ENCODE measurements at places on chromosomes 7 and 10.

- no peak for DNase-seq
Measured at GRCh38 chr7:31875424-31875823, 188.4 kb downstream of the PPP1R17 start.

DNA sequence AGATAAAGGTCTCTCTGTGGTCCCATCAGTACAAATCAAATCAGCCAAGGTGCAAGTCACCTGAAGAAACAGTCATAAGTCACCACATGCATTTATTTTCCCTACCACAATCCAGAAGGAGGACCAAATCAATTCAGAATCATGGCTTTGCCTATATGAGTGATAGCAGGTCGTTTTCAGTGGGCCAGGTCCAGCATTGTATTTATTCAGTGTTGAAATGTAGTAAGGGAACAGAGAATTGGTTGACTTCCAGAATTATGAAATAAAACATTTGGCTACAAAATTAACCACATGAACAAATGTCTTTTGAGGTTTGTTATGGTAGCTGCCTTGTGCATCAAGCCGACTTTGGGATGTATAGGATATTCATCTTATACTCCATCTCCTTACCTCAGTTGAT is 88.4 kb downstream of the POLR1F start:
- no peak for DNase-seq

- no peak for DNase-seq
Measured at GRCh38 chr7:106050002-106050745, 61.9 kb downstream of the SYPL1 start.

DNA sequence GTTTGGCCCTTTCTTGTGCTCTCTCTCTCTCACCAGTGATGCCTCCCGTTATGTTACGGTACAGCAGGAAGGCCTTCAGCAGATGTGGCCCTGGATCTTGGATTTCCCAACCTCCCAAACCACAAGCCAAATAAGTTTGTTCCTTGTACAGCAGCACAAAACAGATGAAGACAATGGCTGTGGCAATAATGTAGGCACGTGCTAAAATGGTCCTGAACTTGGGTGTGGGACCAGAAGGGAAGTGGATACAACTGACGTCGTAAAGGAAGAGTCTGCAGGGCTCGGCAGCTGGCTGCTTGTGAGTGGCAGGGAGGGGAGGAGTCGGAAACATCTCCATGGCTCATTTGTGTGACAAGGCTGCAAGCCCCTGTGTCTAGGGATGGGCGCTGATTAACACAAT is 26.8 kb downstream of the PROSER2 start:
- no peak for DNase-seq

DNA sequence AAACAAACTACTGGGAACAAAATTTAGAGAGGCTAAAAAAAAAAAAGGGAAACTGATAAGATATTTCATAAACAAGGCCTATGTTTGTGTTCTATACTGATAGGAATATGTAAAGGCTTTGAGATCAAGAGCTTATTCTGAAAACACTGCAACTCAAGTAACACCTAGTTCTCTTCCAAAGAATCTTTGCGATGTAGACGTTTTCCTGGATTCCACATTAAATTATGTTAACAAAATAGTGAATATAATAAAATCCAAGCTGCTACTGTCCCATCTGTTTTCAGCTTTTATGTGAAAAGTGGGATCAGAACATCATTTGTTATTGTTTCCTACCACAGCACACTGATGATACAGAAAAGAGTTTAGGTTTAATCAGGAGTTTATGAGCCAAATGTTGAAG is 53.0 kb upstream of the RNF148 start:
- no peak for DNase-seq

- no peak for DNase-seq
Measured at GRCh38 chr10:90588222-90588621, 269.6 kb downstream of the HTR7 start.

GRCh38 chr7:8151161-8151725 is 110.7 kb downstream of the ICA1 start:
- no peak for DNase-seq

DNA sequence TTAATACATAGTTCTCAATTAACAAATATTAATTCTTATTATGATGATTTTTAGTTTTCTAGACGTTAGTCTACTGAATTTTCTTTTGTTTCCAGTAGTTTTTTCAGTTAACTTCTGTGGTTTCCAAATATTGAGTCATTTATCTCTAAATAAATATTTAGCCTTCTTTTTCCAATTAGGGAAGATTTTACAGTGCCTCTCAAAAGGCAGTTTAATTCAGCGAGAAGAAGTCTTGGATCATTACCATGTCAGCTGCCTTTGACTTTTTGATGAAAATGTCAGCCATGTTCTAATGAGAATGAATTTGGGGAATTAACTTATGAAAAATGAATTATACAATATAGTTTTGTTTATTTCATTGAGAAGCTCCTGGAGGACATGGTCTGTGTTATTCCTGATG is 90.0 kb downstream of the CDK14 start:
- DNase-seq, result no peak

DNA sequence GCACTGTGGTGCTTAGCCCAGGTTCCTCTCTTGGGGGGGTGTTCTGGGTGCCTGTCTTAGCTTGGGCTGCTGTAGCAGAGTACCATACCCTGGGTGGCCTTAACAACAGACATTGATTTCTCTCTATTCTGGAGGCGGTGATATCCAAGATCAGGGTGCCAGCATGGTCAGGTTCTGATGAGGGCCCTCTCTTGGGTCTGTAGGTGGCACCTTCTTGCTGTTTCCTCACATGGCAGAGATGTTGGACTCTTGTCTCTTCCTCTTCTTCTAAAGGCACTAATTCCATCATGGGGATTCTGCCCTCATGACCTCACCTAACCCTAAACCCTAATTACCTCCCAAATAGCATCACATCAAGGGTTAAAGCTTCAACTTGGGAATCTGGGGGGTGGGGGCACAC is 19.9 kb upstream of the CRHR2 start:
- DNase-seq, result no peak

DNA sequence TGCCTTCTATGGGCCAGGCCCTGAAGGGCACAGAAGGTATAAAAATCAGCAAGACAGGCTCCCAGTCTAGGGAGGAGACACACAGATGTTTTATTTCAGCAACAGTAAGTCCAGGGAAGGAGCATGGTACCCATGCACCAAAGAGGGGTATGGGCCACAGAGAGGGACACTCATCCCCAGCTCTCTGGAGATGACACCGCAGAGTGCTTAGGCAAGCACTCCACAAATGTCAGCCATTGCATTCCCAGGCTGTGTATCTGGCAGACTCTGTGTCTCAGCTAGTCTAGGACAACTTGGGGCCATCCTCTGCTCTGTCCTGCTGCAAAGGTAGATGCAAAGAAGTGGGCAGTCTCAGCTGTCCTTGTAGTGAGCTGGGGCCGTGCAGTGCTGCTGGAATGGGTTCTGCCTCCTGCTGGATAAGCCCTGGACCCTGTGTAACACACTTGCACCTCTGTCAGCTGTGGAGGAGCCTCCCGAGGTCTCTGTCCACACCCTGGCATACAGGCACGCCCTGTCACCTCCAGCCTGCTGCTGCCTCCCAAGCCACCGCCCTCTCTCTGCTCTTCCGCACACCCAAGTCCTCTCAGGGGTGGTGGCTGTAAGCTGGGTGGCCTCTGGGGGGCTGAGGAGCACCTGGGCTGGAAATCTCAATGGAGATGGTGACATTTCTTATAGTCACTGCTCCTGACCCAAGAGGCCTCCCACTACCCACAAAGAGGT is 57.6 kb downstream of the VOPP1 start:
- no peak for DNase-seq

DNA sequence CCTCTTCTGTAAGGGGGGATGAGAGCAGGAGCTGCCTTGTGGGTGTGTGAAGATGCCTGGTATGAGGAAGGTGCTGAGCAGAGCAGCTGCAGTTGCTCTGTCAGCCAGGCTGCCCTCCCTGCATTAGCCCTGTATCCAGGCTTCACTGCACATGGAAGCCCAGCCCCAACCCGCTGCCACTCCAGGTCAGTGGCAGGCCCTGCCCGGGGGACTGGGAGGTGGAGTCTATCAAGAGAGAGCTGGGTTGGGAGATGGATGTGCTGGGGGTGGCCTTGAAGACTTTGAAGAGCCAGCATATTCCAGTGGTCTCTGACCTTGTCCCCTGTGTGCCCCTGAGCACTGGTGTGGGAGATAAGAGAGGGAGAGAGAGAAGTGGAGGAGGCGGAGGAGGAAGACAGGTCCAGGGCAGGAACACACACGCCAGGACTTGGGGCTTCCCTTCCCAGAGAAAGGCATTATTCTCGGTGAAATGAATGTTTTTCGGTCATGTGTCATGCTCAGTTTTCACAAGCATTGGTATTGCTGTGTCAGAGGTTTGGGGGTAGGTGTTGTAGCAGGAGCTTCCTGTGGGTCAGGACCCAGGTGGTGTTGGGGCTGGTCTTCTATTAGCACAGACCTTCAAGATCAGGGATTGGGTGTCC is 2.6 kb downstream of the PPIF start:
- DNase-seq, result no peak

GRCh38 chr10:118445535-118445934 is 103.4 kb upstream of the FAM204A start:
- DNase-seq, result no peak

- DNase-seq, result no peak
Measured at GRCh38 chr7:157758468-157759245, 421.9 kb downstream of the DNAJB6 start.

DNA sequence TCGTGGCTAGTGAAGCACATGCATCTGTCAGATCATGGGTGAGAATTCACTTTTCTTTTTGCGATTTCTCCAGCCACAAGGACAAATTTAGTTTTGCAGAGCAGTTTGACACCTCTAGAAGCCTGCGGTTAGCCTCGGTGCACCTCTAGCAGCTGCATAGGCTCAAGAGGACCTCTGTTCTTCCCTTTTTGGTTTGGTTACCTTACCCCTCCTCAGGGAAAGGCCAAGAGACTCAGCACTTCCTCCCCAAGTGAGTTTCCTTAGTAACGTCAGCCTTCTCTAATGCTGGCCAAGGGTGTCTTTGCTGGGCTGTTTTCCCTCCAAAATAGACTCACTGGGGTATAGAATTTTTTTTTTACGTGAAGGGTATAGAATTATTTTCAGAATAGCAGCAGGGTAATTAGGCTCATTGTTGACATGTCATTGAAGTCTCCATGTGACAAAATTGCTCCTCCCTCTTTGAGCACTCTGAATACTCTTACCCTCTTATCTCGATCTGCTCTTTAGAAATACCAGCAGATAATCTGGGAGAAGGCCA is 97.8 kb downstream of the AUTS2 start:
- no peak for DNase-seq

- no peak for DNase-seq
Measured at GRCh38 chr7:130935564-130936157, 201.7 kb upstream of the KLF14 start.

GRCh38 chr7:391961-392524 is 102.1 kb downstream of the FOXL3 start:
- DNase-seq, result no peak

DNA sequence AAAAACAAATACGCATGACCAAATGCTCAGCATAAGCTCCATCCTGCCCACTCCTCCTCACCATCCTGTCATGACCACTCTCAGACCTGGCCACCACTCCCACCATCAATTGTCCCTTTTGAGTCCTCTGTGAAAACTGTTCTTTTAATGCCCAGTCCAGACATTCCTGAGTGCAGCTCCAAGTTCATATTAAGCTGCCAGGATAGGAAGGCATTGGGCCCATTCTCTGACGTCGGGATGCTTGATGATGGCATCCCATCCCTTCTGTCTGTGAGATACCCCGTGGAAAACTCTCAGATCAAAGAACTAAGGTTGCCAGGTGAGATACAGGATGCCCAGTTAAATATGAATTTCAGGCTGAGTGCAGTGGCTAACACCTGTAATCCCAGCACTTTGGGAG is 89.9 kb upstream of the KIF5B start:
- no peak for DNase-seq

DNA sequence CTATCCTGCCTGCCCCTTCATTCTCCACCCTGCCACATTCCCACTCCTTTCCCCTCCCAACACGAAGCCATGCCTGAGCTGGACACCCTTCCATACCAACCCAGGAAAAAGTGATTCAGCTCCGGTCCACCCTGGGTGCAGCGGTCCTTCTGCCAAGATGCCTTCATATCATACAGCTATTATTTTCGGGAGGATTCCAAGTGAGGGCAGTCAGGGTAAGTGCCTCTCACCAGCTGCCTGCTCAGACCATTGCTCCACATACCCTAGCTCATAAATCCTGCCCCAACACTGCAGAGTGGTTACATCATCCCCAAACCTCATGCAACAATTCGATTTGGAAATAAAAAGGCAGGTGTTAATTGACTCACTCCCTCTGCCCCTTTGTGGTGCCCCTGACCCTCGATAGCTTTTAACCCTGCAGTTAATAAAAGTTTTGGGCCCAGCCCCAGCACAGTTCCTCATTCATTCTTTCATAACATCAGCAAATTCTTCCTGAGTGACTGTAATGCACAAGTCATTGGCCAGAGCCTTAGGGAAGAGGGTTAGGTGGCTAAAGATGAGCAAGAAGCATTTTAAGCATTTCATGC is 42.6 kb downstream of the ZNF503 start:
- no peak for DNase-seq

DNA sequence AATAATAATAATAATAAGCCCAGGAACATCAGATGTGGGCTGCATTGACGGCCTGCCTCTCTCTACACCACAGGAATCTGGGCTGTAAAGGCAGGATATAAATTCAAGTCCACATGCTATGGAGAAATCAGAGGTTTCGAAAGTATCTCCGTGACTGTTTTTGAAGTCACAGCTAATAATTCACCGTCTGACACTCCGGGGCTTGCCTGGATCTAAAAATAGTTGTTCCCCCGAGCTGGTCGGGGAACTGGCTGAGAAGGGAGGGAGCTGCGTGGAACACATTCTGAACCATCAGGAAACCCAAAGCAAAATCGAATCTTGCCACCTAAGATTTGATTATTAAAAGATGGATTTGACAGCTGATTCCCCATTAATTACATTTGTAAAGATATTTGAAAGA is 35.4 kb downstream of the KLF6 start:
- no peak for DNase-seq

GRCh38 chr7:43754596-43754995 is 3.9 kb upstream of the BLVRA start:
- DNase-seq, result no peak

DNA sequence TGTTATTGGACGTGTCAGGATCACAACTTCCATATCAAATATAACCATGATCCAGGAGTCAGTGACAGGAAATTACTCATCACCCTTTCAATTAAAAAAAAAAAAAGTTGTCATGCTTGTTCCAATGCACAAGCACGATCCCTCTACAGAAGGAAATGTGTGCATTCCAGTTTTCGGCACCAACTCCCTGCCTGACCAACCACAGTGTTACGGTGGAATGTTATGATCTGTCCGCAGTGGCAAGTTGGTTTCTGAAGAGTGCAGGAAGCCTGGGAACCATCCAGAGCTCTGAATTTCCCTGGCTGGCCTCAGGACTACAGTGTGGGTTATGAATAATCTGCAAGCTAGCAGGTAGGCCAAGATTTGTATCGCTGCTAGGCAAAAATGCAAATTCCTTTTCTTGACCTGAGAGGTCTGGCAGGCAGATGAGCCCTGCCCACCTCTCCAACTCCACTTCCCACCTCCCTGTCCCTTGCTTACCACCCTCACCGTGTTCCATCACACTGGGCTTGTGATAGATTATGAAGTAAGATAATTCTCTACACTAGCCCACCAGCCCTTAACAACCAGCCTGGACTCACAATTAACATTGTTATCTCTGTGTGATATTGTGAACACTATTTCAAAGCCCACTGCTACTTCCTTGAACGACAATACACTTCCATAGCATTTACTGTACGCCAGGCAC is 20.4 kb downstream of the FRMPD2 start:
- no peak for DNase-seq
